Ureter (tissue), 1 donor: ENCODE measurements at places on chromosomes 3 and 15. TPM values are rescaled to one million over a fixed set of nuclear protein-coding genes. Genes with fewer than 3 reads are reported as not detected.

- DNase-seq = no peak
Measured at GRCh38 chr15:82580713-82581112, 40.5 kb upstream of the RPS17 start.

- DNase-seq = peak; percentile 44
Measured at GRCh38 chr3:160804762-160805161, 48.7 kb downstream of the PPM1L start.

DNA sequence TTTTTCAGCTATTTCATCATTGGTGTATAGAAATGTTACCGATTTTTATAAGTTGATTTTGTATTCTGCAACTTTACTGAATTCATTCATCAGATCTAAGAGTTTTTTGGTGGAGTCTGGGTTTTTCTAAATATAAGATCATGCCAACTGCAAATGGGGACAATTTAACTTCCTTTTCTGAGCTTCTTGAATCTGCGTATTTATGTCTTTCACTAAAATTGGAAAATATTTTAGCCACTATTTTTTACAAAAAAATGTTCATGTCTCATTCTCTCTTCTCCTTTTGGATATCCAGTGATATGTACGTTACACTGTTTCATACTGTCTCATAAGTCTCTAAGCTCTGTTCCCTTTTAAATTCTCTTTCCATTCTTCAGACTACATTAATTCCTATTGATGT is 123.8 kb downstream of the ISL2 start:
- DNase-seq = no peak

DNA sequence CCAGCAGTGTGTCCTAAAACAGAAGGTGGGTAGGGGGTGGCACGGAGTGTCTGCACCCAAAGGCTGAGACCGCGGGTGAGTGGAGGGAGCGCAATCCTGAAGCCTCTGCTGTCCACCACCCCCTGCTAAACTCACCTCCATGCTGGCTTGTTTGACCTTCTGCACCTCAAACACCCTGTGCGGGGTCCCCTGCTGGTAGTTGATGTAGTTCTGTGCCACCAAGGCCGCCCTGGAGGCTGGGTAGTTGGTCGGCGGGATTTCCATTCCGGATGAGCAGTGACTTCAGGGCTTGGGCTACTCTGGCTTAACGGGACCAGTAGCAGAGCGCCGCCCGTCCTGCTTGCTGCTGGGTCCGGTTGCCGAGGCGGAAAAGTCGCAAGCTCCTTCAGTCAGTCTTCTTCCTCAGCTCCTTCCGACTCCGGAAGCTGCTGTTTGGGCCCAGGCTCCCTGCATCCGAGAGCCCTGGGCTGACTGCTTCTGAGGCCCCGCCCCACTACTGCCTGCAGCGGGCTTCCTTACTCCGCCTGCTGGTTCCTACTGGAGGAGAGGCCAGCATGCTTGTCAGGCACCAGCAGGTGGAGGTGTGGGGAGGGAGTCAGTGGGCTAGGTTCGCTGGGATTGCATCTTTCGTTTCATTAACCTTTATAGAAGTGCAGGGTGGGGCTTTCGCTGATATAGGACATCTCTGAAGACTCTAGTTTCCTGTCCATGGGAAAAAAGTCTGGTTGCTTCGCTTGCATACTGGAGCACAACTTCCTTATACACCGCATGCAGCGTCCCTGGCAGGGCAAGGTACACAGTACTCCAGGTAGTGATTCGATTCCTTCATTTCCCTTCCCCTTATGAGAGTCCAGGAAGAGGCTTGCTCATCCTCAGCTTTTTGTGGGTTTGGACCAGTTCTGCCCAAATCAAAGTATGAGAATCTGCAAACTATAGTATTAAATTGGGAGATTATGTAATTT is at the start of gene LXN:
TSS of gene LXN (minus strand) at position 434 of the 962 bp plus-strand sequence. CDS start at position 264, 170 bp downstream.
- peak; percentile 91 for DNase-seq

GRCh38 chr15:85597155-85597815 is 197.4 kb downstream of the KLHL25 start:
- DNase-seq = no peak

DNA sequence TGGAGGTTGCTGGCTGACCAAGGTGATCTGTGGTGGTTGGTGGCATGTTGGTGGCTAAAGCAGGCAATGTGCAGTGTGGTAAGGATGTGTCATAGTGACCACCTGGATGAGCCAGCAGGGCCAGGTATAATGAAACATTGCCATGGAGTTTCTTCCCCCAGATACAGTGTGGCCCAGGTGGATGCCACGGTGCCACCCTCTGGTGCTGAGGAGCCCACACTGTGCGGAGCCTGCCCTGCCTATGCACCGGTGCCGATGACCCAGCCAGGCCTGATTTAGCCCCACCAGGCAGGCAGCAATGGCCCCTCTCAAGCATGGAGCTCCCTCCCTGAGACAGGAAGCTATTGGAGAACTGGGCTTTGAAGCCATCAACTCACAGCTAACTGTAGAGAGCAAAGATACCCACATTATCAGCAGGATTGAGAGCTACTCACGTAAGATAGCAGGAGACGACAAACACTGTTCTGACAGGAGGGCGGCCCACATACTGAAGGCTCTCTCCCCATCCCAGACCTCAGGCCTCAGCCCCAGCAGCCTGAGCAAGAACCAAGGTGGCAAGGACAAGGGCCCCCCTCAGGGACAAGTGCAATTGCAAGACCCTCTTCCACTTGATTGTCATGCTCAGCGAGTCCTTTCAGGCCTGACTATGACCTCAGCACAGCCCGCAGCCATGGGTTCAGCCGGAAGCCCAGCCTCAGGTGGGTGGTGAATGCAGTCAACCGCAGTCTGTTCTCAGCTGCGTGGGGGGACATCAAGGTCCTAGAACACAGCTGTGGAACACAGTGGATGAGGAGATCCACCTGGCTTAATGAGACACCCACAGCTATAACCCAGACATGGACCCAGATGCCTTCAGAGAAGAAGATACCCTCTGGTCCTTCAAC is 82.8 kb upstream of the CDV3 start:
- DNase-seq = no peak

GRCh38 chr3:157865352-157866000 is 240.7 kb downstream of the SHOX2 start:
- DNase-seq = no peak

- DNase-seq = no peak
Measured at GRCh38 chr3:168862466-168862865, 766.7 kb upstream of the GOLIM4 start.

DNA sequence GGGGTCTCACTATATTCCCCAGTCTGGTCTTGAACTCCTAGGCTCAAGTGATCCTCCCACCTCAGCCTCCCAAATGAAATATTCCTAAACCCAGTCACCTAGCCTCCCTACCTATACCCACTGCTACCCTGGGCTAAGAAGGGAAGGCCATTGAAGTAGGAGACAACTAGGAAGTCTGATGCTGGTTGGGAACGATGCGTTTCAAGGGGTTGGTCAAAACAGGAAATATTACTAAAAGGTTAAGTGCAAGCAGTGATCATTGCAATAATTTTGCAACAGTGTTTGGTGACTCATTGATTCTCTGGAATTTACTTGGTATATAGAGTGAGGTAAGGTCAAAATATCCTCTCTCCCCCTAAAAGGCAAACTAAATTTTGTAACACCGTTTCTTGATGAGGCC is 4.6 kb upstream of the UQCRC1 start:
- no peak for DNase-seq

DNA sequence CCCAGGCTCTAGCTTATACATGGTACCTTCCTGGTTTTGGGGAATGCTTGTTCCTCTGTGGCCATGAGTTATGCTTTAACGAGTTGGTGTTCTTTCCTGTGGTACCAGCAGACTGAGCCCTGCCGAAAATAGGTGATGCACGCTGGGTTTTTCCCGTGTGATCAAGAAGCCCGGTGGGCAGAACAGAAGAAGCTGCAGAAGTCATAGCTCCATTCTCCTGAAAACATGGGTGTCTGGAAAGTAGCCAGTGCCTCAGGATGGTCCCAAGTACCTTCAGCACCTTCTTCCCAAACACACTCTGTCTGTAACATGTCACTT is 25.2 kb downstream of the MAPKBP1 start:
- no peak for DNase-seq

DNA sequence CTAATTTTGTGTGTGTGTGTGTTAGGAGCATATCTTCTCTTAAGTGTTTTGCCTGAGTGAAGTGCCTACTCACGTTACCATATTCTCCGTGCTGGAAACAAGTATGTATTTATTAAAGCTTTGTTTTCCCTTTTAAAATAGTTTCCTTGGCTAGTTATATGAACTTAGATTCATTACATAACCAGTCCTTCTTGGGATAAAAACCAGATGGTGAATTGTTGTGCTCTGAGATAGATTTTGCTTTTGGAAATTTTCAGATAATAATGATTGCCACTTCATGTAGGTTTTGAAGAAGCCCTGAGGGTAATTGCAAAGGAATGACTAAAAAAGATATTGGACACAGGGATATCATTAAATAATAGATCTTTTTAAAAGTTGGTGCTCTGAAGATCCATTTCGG is 390.2 kb upstream of the SGO1 start:
- DNase-seq = no peak

GRCh38 chr15:48466079-48466478 is 134.8 kb downstream of the DUT start:
- DNase-seq = no peak

GRCh38 chr3:148772361-148772760 is 55.2 kb upstream of the CPB1 start:
- no peak for DNase-seq

- no peak for DNase-seq
Measured at GRCh38 chr3:151219056-151219455, 16.0 kb upstream of the GPR171 start.

GRCh38 chr3:123582315-123582714 is 2.5 kb downstream of the HACD2 start:
- DNase-seq = no peak

KNG1 gene
- total RNA-seq = not detected

TIMMDC1 gene
- total RNA-seq = 93.8 TPM

DENND6A gene
- 50.9 TPM for total RNA-seq

ARNT2 gene
- total RNA-seq = 7.2 TPM

SV2B gene
- 2.3 TPM for total RNA-seq

CEMIP gene
- total RNA-seq = 0.23 TPM

ERICH6 gene
- total RNA-seq = 0.36 TPM
